ENCODE measurements at places on chromosomes 5 and 9.

- DNase-seq, result no peak
Observed at GRCh38 chr5:180411948-180412347, 58.8 kb upstream of the GFPT2 start.

DNA sequence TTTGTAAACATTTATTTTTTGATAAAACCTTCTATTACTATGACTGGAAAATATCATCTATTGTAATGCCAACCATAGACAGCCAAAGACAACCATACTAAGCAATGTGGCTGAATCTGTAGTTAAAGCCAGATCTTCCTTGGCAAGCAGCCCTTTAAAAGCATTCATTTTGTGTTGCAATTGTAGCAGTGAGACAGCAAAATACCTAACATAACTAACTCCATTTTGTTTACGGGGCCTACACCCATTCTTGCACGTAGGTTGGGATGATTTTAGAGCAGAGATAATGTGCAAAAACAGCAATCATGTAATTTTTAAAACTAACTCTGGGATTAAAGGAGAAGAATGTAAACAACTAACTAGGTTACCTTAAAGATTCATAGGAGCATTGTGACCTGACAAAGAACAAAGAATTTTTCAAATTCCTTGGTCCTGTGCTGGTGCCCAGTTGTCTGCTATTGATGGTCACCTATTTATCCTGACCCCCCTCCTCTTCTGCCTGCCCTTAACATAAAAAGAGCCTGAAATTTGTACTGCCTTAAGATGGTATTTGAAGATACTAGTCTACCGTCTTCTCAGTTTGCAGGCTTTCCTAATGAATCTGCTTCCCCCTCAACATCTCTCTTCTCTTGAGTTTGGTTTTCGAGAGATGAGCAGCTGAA, 10.6 kb downstream of the IFNA1 start:
- DNase-seq, result peak; percentile 62

DNA sequence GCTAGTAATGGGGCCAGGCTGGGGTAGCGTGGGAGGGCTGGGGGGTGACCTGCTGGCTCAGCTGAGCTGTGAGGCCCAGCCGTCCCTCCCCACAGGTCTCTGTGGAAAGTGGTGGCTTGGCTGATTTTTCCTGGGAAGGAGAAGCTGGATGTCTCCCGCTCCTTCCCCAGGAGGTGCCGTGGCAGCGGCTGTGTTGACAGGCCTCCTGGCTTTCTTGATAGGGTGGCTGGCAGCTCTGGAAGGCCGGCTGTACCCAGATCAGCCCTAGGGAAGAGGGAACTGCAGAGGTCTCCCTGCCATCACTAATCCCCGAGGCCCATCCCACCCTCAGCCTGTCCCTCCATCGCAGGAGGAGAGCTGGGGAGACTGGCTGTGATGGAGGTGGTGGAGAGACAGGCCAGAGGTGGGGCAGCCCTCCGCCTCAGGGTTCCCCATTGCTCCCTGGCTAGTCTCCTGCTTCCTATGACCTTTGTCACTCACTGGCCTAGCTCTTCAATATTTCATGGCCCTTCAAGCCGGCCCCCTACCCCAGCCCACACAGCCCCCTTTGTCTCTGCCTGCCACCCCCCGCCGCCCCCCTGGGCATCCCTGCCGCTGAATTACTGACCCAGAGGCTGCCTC, 6.8 kb downstream of the CXXC5 start:
- DNase-seq, result no peak

DNA sequence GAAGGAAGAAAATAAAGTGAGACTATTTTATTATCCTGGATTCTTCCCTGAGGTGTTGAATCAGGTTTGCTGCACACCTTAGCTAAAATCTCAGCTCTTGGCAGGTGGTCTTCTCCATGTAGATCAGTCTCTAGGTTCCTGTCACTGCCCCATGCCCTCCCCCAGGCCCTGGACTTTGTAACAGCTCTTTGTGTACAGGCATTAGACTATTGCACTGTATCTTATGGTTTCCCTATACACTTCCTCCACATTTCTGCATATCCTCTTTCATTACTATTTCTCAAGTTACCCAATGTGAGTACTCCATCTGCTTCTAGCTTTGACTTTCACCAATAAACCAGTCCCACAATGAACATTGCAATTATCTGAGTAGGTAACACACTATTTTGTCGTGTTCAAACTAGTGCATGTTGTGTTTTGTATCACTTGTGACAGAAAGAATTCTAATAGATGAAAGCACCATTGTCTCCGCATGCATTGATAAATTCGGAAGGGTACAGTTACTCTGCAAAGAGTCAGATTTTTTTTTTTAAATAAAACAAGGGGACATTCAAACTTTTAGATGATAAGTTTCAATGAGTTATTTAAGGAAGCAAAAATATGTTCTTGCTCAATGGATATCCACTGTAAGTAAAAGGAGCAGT, 1348.7 kb upstream of the C9orf72 start:
- DNase-seq, result no peak

- DNase-seq, result no peak
Observed at GRCh38 chr5:142845954-142846398, 75.8 kb downstream of the ARHGAP26 start.

- peak; percentile 76 for DNase-seq
Observed at GRCh38 chr9:129347316-129348120, 169.5 kb upstream of the IER5L start.

DNA sequence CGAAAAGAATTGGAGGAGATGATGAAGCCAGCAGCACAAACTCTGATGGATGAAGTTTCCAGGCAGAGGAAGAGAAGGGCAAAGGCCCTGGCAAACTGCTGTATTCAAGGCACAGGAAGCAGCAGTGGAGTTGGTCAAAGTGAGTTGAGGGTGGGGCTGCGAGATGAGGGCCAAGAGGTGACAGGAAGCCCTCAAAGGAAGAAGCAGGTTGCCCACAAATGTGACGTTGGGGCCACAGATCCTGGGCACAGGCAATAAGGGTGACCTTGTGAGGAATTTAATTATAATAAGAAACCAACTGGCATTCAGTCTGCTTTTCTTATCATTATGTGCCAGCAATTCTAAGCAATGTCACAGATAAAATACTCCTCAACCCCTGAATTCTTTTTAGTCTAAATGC, 261.8 kb downstream of the CTNND2 start:
- no peak for DNase-seq

DNA sequence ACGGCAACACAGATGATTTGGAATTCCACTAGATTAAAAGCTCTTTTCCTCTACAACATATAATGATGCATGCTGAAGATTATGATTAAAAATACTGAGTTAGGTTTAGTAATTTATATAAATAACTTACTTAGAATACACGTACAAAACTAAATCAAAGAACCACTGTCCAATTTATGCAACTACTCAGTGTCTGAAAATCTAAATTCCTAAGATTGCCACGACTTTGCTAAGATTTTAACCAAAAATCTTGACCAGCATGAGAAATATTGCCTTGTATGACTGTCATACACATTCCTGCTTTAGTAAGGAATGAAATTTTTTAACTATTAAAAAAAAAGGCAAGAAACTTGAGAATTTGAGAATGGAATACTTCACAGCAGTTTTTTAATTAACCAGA, 292.4 kb downstream of the ZNF608 start:
- no peak for DNase-seq

DNA sequence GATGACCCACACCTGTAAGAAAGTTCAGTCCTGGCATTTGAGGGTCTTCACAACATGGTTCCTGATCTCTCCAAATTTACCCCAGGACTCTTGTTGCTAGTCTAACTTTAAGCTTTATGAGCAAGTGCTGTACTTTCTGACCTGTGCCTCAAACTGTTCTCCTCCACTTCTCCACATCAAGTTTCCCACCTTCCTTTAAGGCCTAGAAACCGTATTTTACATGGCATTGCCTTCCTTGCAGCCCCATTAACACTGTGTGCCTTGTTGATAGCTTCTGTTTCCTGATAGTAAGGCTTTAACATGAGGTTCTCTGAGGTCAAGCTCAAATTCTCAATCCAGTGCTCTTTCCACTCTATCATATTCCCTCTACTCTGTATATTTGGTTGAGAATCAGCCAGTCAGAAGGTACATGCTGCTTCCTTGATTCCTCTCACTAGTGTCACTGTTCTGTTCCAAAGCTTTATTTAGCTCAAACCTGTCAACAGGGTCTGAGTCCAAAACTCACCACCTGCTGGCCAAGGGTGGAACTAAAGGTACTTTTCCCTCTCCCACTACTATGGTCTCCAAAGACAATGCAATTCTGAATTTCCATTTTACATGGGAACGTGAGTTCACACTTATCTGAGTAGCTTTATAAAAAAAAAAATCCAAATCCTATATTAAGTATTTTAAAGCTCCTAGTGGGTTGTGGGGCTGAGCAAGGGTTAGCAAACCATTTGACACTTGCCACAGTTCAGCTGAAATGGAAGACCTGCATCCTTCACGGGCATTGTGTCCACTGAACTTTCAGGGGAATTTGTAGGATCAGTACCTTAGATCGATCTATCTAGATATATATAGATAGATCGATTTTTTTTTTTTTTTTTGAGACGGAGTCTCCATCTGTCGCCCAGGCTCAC, 21.1 kb downstream of the VCP start:
- DNase-seq, result peak; percentile 55

DNA sequence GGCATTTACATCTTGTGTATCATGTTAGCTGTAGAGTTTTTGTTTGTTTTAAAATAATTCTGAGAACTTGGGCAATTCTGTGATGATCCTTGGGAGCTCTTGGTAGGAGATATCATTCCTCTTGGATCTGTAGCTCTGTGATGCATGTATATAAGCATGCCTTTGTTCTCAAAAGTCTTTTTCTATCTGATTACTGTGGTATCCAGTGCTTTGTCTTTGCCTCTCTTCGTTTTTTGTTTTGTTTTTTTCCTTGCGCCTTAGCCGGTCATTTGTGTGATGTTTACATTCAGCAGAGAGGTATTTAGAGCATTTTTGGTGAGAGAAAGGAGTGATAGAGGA, 110.0 kb downstream of the PAM start:
- no peak for DNase-seq

GRCh38 chr5:94503677-94504076, 114.7 kb downstream of the KIAA0825 start:
- DNase-seq, result no peak

DNA sequence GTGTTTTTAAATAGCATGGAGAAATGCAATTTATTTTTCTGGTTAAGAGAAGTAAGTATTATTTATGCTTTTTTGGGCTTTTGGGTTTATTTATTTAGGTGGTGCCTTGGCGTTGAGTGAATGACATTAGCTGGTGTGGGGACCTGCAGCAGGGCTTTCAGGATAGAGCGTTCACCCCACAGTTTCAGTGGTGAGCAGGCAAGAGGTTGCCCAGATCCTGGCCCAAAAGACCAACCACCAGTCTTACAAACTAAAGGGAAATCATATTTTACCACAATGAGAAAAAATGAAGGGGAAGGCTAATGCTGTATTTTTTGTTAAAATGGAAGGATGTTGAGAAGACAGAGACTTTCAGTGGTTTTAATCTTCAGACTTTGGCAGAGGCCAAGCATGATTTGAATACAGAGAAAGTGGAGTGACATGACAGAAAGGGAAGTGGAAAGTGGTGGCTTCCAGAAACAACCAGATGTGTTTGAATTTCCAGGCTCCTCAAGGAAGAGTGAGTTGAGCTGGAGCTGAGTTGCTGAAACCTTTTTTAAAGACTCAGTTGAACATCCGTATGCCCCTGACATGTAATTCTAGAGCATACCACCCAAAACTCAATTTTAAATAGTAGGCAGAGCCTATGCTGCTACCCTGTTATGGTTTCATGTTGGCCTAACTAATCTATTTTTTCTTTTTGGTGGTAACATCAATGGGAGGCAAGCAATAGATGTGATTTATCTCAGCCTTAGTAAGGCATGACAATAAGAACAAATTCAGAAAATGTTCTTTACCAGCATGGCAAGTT, 94.8 kb downstream of the AOPEP start:
- no peak for DNase-seq

GRCh38 chr5:37900692-37901091, 60.9 kb upstream of the GDNF start:
- peak; percentile 22 for DNase-seq

GRCh38 chr5:146699138-146699537, 179.4 kb downstream of the PPP2R2B start:
- DNase-seq, result no peak

- DNase-seq, result no peak
Observed at GRCh38 chr5:58453306-58453705, 6.6 kb downstream of the PLK2 start.

GRCh38 chr9:16970321-16970720, 99.9 kb upstream of the BNC2 start:
- DNase-seq, result no peak

DNA sequence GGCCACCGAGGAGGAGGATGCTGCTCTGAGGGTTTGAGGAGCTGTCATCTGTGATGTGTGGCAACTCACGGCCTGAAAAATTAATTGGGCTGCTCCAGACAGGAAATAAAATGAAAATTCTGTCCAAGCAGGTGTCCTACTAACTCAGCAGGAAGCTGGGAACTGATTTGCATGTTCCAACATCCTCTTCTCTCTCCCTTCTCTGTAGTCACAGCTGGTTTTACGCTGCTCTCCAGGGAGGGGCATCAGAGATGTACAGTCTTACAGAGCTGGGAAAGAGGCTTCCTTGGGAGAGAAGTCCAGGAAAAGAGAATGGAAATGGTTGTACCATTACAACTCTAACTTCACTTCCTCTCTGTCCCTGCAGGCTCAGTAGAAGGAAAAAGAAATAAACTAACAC, 24.2 kb upstream of the SIL1 start:
- no peak for DNase-seq

- DNase-seq, result peak; percentile 16
Observed at GRCh38 chr9:13395156-13395555, 115.7 kb upstream of the MPDZ start.

DNA sequence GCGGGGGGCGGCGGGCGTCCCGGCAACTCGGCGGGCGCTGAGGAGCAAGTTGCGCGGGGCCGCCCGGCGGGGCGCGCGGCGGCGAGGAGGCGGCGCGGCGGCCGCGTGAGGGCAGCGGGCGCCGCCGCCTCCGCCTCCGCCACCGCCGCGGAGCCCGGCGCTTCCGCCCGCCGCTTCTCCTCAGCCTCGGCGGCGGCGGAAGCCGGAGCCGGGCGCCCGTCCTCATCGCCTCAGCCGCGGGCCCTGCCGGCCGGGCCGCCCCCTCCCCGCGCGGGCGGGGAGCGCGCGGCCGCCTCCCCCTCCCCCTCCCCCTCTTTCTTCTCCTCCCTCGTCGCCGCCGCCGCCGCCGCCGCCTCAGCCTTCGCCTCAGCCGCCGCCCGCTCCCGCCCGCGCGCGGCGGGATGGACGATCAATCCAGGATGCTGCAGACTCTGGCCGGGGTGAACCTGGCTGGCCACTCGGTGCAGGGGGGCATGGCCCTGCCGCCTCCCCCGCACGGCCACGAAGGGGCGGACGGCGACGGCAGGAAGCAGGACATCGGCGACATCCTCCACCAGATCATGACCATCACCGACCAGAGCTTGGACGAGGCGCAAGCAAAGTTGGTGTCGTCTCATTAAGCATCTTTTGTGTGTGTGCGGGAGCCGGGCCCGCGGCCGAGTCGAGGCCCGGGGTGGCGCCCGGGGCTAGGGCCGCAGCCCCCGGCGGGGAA, at the start of gene PBX3:
Gene PBX3 (plus strand): TSS at position 321 of the 712 bp plus-strand sequence.
- DNase-seq, result peak; percentile 38

DNA sequence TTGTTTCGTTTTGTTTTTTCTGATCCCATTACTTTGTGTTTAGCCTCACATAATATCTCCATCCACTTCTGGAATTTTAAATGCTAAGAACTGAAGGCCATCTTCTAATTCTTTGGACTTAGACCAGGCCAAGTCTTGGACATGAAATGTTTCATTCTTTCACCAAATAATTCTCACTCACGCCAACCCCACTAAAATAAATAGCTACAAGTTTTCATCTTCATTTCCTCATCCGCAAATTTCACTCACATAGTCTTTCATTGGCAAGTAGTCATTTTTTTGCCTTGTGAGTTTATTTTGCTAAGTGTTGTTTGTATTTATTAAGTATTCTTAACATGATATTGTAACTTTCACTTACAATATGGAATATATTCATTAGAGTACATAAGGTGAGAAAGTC, 1188.6 kb upstream of the SEMA6A start:
- DNase-seq, result no peak
